RPMI7951 (cell line): ENCODE measurements at places on chromosomes 3 and 15.

GRCh38 chr3:102092617-102093466 lies 243.5 kb downstream of the NFKBIZ start:
- DNase-seq: no peak

- DNase-seq: no peak
Observed at GRCh38 chr15:71052356-71052755, 62.9 kb upstream of the THSD4 start.

GRCh38 chr15:41988896-41989572 lies 16.7 kb upstream of the EHD4 start:
- DNase-seq: no peak

DNA sequence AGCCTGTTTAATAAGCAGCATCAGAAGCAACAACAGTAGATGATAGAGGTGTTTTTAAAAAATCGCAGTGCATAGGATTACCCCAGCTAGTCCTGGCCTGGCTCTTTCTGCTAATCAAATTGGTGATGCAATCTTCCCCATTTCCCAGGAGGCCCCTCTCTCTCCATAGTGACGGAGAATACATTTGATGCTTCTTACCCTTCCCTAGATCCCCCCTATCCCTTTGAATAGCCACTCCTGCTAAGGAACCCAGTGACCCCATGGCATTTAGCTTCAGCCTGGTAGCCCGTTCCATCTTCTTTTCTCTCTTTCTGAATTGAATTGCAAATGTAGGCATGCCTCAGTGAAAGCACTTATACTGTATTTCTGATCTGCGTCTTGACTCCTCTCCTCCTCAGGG lies 223.6 kb upstream of the GAP43 start:
- no peak for DNase-seq

DNA sequence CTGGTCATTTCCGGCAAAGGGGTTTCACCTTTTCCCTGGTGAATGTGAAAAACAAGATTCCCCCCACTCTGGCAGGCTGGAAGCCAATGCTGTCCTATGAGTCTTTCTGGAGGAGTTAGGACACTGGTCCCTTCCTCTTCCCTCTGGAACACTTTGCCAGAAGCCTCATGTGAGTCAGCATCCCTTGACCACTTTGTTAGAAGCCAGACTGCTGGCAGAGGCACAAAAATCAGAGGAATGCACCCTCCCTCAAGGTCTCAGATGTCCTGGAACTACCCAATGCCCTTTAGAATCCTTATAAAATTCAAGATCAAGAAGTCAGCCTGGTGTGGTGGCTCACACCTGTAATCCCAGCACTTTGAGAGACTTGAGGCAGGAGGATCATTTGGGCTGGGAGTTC lies 26.6 kb downstream of the ITGB5 start:
- DNase-seq: peak; percentile 99

DNA sequence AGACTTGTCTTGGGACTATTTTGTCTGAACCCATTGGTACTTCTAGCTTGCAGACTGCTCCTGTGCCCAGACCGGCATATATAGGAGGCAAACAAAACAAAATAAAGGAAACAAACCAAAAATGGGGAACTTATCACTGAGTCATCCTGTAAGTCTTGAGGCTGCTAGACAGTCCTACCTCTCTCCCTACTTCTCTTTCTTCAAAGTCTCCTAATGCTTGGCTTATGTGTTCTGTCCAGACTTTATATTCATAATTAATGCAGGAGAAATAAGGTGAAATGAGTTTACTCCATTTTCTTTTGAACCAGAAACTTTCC lies 266.2 kb downstream of the ZNF385D start:
- DNase-seq: no peak

GRCh38 chr3:38168151-38169026 lies 3.1 kb downstream of the OXSR1 start:
- peak; percentile 83 for DNase-seq

- no peak for DNase-seq
Observed at GRCh38 chr3:172254542-172254941, 193.7 kb downstream of the GHSR start.

DNA sequence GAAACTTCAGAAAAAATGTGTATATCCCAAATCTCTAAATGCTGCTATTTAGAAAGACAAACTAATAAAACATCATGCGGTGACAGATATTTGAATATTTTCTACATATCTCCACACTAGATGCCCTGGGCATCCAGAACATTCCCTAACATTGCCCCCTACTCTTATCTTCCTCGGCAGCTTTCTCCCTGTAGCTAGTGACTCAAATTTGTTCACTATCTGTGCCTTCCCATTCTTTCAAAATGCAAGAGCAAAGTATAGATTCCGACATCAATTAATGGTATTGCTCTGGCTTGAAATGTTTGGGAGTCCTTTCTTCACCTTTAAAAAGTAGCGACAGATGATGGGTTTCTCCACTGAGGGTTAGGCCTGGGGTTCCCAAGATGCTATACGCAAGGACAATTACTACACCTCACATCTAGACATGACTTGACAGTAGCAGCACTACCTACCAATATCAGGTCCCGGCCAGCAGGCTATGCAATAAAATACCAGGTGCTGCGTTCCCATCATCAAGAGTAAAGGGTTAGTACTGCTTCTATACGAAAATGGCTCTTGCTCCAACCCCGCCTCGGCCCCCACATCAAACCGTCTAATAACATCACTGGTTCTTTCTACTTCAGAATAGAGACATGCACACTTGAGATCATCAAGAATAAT lies 631 bp downstream of the UBR1 start:
- DNase-seq: peak; percentile 9

DNA sequence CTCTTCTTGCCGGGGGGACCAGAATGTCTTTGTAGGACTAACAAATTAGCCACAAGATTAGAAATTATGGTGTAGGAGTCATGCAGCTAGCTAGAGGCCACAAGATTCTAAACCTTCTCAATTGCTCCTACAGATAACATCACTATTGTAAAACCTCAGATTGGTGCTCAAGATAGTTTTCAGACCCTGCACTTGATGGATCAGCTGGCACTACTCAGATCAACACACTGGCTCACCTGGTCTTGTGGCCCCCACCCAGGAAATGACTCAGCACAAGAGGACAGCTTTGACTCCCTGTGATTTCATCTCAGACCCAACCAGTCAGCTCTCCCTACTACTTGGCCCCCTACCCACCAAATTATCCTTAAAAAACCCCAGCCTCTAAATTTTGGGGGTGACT lies 124.1 kb upstream of the RASGRP1 start:
- peak; percentile 50 for DNase-seq

- DNase-seq: no peak
Observed at GRCh38 chr3:15297608-15298350, 34.6 kb downstream of the SH3BP5 start.

DNA sequence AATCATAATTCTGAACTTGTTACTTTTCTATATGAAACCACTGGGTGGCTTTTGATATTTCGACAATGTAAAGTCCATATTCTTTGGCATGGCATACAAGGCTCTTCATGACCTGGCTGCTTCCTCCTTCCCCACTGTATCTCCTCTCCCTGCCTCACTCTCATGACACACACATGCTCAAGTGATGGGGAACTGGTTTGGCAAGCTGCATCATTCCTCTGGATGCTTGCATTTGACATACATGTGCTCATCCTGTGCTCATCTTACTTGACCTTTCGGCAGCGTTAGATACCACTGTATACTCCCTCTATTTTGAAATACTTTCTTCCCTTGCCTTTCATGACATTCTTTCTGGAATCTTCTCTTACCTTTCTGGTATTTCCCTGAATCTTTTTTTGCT lies 51.8 kb upstream of the ZDHHC23 start:
- DNase-seq: no peak

- no peak for DNase-seq
Observed at GRCh38 chr3:150759319-150759718, 3.6 kb downstream of the SIAH2 start.

GRCh38 chr15:35486296-35486695 lies 59.7 kb downstream of the DPH6 start:
- DNase-seq: no peak

GRCh38 chr3:180250172-180250571 lies 213.4 kb upstream of the PEX5L start:
- DNase-seq: no peak

GRCh38 chr3:119223511-119223910 lies 17.2 kb downstream of the B4GALT4 start:
- DNase-seq: no peak

DNA sequence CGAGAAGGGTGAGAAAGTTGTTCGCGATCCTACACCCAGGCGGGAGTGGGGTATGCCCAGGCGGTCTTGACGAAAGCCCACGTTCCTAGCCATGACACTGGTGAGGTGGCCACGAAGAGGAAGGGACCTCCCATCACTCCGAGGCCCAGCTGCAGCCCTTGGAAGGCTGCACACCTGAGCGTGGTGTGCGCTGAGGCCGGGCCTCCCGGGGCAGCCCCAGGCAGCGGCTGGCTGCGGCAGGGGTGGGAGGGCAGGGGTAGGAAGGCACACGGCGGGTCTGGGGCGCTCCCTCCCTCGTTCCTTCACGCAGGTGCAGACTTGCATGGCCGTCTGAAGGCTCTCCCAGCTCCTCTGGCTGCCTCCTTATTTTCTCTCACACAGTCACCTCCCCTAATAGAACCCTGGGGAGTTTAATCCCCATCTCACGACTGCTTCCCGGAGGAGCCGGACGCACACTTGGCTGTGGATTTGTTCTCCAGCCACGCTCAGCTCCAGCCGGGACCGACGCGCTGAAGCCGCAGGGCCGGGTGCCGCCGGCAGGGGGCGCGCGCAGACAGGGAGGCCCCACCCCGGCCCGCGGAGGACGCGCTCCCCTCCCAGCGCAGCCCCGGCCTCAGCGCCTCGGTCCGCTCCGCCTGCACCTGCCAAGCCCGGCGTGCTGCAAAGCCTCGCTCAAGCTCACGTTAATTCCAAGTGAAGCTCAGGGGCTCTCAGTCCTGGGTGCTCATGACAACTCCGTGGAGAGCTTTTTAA lies 37.8 kb upstream of the MUC4 start:
- peak; percentile 49 for DNase-seq

- no peak for DNase-seq
Observed at GRCh38 chr3:48899273-48899672, 591 bp upstream of the SLC25A20 start.
